NT2/D1 (cell line): ENCODE measurements at places on chromosomes 7 and 10.

GRCh38 chr7:76191783-76192240 is 9.9 kb upstream of the SRRM3 start:
- DNase-seq = peak; percentile 77

DNA sequence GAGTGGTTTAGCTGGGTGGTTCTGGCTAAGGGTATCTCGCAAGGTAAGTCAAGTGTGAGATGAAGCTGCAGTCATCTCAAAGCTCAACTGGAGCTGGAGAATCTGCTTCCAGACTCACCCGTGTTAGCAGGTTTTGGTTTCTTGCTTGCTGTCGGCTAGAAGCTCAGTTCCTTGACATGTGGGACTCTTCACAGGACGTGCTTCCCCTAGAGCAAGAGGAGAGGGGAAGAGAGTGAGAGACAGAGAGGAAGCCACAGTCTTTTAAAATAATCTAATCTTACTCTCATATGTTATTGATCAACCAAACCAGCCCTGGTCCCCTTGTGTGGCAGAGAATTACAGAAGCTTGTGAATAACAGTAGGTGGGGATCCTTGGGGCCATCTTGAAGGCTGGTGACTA is 199.5 kb downstream of the REEP3 start:
- no peak for DNase-seq

- DNase-seq = no peak
Observed at GRCh38 chr10:29392376-29393021, 103.6 kb downstream of the LYZL1 start.

- no peak for DNase-seq
Observed at GRCh38 chr10:91043173-91043910, 122.5 kb upstream of the ANKRD1 start.

GRCh38 chr7:107592361-107593024 is 12.4 kb downstream of the BCAP29 start:
- no peak for DNase-seq

GRCh38 chr10:91604553-91605534 is 28.0 kb downstream of the PPP1R3C start:
- DNase-seq = no peak

DNA sequence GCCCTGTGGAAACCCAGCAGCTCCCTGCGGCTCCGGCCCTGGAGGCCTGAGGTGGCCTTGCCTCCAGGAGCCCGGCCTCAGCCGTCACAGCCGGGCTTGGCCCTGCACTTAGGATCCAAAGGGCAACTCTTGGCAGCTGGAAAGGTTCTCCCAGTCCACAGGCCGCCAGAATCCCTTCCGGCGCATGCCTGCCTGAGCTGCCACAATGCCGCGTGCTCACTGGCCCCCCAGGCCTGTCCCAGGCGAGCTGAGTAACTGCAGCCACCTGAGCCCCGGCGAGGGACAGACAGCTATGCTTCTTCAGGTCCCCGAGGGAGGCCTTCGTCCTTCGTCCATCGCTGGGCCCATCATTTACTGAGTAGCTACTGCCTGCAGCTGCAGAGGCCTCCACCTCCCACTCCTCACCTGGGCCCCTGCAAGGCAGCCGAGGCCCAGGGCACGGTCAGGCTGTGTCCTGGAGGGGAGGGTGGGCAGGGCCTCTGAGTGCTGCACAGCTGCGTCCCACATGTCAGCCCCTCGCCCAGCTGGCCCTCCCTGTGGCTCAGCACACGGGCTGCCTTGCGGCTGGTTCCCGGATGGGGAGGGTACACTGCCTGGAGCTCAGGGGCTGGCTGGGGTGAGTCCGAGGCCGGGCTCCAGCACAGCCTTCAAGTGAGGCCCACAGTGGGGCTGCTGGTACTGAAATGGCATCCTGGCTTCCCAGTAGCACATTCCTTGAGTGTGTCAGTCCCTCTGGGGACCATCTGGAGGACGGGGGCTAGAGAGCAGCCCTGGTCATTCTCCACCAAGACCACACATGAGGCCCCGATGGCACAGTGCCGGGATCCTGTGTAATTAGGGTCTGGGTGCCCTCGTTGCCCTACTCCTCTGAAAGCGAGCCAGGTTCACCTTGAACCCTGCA is 172.5 kb downstream of the ELFN1 start:
- peak; percentile 23 for DNase-seq

GRCh38 chr7:40833191-40833887 is 698.5 kb downstream of the SUGCT start:
- DNase-seq = no peak

GRCh38 chr10:125711110-125711750 is 8.3 kb upstream of the EDRF1 start:
- DNase-seq = no peak

DNA sequence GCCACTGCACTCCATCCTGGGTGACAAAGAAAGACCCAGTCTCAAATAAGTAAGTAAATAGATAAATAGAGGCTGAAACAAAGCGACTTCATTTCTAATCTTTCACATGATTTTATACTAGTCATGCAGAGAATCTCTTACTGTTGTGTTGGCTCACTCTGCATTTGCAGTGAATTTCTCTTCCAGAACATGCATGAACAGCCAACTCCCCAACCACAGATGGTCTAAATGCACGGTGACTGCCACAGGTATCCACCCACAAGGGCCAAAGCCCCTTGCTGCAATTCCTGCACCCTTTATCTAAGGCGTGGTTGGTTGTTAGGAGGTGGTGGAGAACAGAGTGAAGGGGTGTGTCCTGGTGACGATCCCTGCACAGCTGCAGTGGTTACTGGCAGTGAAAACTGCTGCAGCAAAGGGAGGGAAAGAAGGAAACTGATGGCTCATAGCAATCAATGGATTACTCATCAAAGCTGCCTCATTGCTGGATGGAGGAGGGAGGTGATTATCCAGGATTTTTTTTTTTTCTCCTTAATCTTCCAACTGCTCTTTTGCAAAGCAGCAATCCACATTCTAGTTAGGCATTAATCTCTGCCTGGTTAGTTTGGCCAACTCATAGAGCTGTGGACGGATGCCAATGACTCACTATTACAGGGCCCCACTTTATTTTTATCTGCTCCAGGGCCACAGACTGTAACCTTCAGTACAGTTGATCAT is 50.6 kb downstream of the PRTFDC1 start:
- DNase-seq = no peak

- no peak for DNase-seq
Observed at GRCh38 chr7:142120524-142120923, 9.0 kb downstream of the MGAM2 start.

- DNase-seq = no peak
Observed at GRCh38 chr10:119408969-119409371, 133.5 kb downstream of the RGS10 start.

- DNase-seq = no peak
Observed at GRCh38 chr7:20607216-20607615, 8.3 kb upstream of the ABCB5 start.

DNA sequence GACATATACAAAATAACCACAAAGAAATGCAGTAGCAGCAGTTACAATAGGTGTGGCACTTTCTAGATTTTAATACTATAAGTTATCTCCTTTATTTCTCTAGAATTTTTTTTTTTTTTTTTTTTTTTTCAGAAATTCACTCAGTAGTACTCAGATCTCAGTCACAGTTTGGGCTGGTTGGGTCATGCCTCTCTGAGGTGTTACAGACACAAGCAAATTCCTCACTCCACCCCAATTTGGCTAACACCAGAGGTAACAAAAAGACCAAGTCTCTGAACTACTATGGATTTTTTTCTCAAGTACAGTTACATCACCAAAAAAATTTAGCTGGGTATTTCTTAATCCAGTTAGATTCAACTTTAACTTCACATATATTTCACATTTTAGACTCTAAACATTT is 985.1 kb upstream of the LRRN3 start:
- no peak for DNase-seq

DNA sequence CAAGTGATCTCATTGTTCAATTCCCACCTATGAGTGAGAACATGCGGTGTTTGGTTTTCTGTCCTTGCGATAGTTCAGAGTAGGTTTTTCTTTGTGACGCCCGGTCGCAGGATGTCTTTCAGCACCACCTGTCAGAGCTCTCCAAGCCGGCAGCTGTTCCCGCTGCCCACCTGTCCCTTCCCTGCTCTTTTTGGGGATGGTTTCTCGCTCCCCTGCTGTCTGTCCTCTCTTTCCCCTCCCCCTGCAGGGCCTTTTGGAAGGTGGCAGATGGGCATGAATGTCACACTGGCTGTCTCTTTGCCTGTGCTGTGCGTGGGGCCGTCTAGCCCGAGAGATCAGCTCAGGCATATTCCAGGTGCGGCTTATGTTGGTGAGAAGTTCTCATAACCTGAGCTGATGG is 137.0 kb downstream of the GRK5 start:
- no peak for DNase-seq

DNA sequence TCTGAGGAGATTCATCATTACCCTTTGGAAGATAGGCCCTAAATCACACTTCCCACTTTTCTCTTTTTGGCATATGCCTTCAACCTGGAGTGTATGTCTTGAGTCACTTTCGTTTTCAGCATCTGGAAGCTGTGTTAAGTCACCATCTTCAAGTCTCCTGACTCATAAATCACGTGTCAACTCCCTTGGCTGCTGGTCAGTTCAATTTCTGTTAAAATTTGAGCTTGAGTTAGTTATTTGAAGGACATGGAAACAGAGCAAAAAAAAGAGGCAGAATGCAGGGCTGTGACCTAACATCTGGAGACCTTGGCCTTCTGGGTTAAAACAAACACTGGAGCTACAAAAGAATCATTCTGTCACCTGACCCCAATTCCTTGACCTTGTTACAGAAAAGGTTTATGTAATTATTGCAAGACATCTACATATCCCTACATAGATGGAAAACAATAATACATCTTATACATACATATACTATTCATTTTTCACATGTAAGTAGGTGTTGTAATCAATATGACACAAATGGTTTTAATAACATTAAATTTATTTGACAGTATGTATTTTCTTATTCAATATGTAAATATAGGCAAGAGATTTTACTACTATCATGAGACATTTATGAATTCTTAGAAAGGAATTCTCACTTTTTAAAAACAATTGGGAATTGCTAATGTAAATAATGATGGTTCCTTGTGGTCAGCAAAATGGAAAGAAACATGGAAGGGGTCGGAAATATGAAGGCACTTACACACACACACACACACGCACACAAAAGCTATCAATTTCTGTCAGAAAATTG is 169.7 kb upstream of the PHYHIPL start:
- no peak for DNase-seq

- DNase-seq = no peak
Observed at GRCh38 chr7:31962246-31962645, 108.0 kb downstream of the PDE1C start.

DNA sequence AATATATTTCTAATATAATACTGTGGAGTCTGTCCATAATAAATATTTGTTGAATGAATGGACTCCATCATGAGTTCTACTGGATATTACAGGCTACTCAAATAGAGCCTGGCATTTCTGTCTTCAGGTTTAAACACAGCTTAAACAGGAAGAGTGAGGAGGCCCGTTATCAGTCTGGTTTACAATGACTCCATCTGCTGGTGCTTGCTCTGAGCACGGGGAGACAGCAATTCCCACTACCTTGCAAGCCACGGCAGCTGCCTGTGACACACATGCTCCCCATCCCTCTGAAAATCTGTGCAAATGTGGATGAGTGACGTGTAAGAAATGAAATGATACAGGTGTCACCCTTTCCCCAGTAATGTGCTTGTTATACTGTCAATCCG is 293.5 kb upstream of the IMMP2L start:
- no peak for DNase-seq

GRCh38 chr7:11175887-11176286 is 202.2 kb downstream of the PHF14 start:
- DNase-seq = no peak

GRCh38 chr7:36283181-36283580 is 106.5 kb upstream of the ANLN start:
- no peak for DNase-seq

- DNase-seq = no peak
Observed at GRCh38 chr10:124698545-124699469, 45.4 kb downstream of the FAM53B start.

DNA sequence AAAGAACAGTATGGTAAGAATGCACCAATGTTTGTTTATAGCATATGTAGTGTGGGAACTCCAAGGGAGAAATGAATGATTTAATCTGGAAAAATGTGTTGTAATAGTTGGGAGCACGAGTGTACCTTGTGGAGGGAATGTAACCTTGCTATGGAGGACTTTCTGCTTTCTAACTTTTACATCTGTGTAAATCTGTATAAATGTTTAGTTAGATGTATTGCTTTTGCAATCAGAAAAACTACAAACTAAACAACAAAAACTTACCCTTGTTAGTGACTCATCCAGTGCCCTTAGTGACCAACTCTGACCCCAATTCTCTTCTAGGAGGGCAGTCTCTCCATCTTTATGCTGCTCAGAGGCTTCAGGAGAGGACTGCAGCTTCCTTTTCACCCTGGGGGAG is 89.3 kb downstream of the CCNY start:
- DNase-seq = no peak

GRCh38 chr10:21214329-21214728 is 311.2 kb downstream of the SKIDA1 start:
- DNase-seq = no peak

DNA sequence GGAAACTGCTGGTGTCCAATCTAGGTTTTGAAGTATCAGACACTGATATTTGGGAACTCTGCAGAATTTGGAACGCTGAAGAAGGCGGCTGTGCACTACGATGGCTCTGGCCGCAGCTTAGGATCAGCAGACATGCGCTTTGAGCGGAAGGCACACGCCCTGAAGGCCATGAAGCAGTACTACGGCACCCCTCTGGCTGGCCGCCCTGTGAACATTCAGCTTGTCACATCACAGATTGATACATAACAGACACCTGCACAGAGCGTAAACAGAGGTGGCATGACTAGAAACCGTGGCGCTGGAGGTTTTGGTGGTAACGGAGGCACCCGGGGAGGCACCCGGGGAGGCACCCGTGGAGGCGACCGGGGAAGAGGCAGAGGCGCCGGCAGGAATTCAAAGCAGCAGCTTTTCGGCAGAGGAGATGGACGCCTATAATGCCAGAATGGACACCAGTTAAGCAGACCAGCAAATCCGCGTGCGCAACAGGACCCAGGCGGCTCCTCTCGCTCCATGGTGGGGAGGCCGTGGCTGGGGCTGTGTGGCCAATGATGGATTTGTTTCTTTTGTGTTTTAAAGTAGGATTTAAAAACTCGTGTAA is 22.2 kb upstream of the CCL24 start:
- no peak for DNase-seq

DNA sequence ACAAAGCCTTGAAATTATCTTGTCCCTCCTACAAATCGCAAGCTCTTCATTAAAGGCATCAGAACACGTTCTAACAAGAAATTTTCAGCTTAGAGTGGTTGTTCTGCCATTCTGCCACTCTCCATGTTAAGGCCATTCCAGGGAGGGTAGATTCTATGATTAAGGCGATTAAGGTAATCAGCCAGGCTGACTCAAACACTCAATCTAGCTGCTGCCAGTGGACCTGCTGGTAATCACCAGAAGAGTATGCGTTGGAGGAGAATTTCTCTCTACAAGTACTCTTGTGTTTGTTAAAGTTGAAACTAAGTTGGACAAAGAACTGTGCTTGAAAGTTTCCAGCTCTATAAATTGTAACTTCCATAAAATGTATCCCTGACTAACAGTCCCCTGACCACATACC is 149.2 kb upstream of the COL1A2 start:
- DNase-seq = no peak

GRCh38 chr10:16770141-16770540 is 47.1 kb downstream of the RSU1 start:
- DNase-seq = no peak
